Neural crest cell (in vitro differentiated cells): ENCODE measurements at places on chromosomes 1 and 21.

- no peak for DNase-seq
These were observed 4.3 kb downstream of the LPAR3 start for GRCh38 chr1:84888753-84889152.

DNA sequence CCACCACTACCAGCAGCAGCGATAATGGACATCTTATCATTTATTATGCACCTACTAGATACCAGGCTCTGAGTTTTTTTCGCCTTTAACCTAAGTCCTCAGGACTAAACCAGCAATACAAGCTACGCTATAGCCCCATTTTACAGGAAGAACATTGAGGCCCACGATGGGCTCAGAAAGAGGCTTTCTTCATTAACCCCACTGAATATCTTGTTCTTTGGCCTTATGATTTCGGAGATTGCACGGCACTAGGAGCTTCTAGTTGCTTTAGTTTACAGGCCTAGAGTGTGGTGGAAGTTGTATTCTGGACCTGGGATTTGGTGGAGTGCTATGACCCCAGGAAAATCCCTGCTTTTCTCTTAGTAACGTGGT, 1.5 kb downstream of the SESN2 start:
- DNase-seq, result no peak

DNA sequence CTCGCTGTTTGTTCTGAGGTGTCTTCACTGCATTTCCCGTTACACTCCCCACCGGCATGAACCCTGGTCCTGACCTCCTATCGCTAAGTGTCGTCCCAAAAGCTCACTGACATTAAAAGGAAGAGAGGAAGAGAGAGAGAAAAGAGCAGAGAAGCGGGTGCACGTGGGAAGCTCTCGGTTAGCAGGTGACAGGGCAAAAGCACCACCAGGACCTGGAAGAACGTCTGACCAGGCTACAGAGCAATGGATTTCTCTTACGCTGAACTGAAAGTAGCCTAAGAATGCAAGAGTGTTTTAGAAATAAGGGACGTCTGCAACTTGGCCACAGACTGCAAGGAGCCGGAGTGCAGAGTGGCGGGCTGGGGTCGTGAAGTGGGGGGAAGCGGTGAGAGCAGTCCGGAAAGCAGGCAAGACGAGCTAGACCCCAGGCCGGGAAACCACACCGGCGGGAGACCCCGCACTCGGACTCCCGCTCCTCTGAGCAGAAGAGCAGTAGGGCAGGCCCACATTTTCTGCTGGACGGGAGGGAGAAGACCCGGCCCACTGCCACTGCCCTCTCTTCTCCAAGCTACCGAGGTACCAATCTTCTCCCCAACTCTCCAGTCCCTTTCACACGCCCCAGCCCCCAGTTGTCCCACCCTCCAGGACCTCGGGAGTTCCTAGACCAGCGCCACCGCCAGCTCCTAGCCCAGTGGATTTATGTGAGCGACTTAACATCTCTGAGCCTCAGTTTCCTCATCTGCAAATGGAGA, 8.3 kb upstream of the MPZL1 start:
- peak; percentile 35 for DNase-seq

- no peak for DNase-seq
These were observed 151.1 kb downstream of the LYPLAL1 start for GRCh38 chr1:219324629-219325367.

- DNase-seq, result no peak
These were observed 207.1 kb downstream of the NUF2 start for GRCh38 chr1:163528710-163529348.

DNA sequence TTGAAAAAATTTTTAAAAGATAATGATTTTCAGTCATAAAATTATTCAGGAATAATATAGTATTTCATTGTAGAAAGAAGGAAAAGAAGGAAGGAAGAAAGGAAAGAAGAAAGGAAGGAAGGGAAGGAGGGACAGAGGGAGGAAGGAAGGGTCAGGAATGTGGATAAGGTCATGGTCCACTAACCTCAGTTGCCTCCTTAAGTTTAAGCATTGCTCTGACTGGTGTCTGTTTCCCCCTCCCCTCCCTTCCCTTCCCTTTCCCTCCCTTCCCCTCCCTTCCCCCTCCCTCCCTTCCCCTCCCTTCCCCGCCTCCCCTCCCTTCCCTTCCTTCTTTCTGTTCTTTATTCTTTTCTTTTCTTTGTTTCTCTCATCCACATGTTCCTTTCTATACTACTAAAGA, 95.7 kb downstream of the PLPPR5 start:
- DNase-seq, result no peak

DNA sequence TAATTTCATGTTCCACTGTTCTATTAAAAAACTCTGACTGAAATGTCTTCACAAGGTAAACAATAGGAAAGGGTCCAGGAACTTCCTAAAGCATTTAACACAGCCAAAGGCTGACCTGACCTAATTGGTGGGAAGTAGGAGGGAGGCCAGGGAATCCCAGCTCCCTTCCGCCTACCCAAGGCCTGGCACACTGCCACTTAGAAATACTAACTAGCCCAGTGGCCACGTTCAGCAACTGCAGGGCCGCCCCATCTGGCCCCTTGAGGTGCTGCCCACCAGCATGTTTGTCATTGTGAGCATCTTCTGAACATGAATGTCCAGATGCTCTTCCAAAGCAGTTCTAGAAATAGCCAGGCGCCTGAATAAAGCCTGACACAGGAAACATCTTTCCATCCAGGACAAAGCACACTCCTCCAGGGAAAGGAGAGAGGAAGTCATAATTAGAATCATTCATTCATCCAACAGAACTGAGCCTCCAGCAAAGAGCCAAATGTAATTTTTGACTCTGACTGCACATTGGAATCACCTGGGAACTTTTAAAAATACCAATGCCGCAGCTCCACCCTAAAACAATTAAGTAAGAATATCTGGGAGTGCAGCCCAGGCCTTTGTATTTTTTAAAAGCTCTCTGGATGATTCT, 44.6 kb upstream of the BCL9 start:
- DNase-seq, result no peak

DNA sequence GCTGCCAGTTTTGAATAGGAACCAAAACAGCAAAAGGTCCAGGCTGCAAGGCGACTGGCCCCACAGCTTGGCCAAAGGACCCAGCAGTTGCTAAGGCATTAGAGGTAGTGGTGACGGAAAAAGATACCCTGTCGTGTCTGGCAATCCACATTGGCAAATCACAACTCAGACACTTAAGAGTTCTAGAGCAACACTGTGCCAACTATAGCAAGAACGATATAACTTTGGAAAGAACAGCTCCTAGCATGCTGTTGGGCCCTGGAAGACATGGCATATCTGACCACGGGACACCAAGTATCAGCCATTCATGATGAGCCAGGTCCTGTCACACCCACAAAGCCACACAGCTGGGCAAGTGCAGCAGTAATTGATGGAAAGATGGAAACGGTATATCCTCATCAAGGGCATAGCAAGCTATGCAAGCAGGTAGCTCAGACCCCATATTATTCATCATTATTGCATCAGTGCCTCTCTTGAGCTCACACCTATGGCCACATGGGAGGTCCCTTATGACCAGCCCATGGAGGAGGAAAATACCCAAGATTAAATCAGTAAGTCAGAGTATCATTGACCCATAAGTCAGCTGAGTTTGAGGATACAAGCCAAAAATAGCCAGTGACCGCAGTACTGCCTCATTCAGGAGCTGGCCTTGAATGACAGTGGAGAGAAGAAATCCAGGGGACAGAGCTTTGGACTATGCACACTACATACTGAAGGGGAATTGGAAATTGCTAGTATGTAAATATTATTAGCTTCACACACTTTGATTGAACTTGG, 221.2 kb downstream of the SETD4 start:
- DNase-seq, result no peak
